ENCODE measurements at places on chromosomes 3 and 15. TPM values are rescaled to one million over a fixed set of nuclear protein-coding genes. Genes with fewer than 3 reads are reported as not detected.
A peak's percentile ranks its signal among the peaks of the same experiment; 100 is the strongest.

- no peak for DNase-seq
- no peak overlapping the region for H3K4me3 ChIP-seq
- H3K27me3 ChIP-seq = no peaks in the 10 kb centered on the region
- peak overlapping the region; percentile 45 for H3K27ac ChIP-seq
- H3K36me3 ChIP-seq = no peaks in the 10 kb centered on the region
These were observed 25.7 kb upstream of the APEH start for GRCh38 chr3:49648354-49649019.

- no peaks in the 10 kb centered on the region for H3K36me3 ChIP-seq
- no peak overlapping the region for H3K27ac ChIP-seq
- DNase-seq = no peak
- no peaks in the 10 kb centered on the region for H3K4me1 ChIP-seq
- no peaks in the 10 kb centered on the region for H3K27me3 ChIP-seq
These were observed 1428.2 kb upstream of the GBE1 start for GRCh38 chr3:83189634-83190033.

DNA sequence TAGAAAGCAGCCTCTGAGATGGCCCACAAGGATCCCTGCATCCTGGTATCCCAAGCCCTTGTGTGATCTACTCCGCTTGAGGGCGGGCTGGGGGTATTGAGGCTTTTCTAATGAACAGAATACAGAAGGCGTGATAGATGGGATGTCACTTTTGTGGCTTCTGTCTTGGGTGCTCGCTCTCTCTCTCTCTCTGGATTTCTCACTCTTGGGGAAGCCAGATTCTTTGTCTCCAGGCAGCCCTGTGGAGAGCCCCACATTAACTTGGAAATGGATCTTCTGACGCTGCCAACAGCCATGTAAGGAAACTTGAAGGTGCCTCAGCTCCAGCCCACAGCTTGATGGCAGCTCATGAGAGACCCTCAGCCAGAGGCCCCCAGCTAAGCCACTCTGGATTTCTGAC, 26.9 kb upstream of the SEC62 start:
- no peak for DNase-seq
- peaks cover 15% of the 10 kb centered on the region for H3K27me3 ChIP-seq
- no peaks in the 10 kb centered on the region for H3K36me3 ChIP-seq

- H3K4me3 ChIP-seq = no peak overlapping the region
- no peaks in the 10 kb centered on the region for H3K27me3 ChIP-seq
- DNase-seq = no peak
- peaks cover 5% of the 10 kb centered on the region for H3K36me3 ChIP-seq
- H3K27ac ChIP-seq = no peak overlapping the region
These were observed 176.9 kb downstream of the BBX start for GRCh38 chr3:107699682-107700081.

Gene CNTN3
- not detected for total RNA-seq

Gene TLR9
- total RNA-seq = 2.0 TPM

Measured in activated naive CD8-positive, alpha-beta T cell treated with anti-CD3 and anti-CD28 coated beads, Interleukin-2, amount 10 ng/mL, durations not matched to agents 7 days and 5 days (primary cell).